Stimulated activated CD8-positive, alpha-beta memory T cell treated with anti-CD3 and anti-CD28 coated beads, Interleukin-2, amount 100 ng/mL, for 48 hours (primary cell): ENCODE measurements at places on chromosomes 4 and X.

DNA sequence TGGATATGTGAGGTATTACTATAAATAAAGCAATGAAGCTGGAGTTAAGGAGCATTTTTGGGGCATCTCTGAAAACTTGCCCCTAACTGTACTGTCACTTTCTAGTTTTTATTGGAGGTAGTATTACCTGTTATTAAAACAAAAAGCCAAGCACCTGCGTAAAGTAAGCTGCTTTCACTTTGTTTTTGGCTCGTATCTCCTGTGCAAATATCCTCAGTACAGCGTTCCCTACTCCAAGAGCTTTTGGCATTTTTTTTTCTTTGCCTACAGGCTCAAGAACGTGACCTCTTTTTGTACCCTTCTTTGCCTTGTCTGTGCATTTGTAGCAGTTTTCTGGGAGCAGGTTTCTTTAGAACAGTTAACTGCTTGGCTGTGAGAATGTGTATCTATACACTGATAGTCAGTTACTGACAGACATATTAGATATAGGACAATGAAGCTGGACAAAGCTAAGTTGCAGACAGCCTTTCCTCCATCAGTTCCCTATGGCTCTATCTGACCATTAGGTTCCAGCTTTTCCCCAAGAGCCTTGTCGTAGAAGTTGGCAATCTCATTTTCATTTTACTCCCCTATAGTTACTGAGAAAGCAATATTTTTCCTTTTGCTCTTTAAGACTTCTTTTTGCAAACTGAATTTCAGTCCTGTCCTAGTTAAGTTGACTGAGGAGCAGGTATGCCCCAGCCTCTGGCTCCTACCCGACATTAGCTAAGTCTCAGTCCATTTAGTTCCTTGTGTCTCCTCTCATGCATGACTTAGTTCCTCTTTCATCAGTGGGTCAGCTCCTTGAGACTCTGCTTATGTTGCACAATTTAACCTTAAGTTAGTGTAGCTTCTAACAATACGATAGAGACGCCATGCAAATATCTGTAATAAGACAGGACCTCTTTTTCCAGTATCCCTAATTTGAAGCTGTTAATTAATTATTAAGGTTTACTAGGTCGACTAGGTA lies 71.5 kb upstream of the HPRT1 start:
- no peak for DNase-seq

DNA sequence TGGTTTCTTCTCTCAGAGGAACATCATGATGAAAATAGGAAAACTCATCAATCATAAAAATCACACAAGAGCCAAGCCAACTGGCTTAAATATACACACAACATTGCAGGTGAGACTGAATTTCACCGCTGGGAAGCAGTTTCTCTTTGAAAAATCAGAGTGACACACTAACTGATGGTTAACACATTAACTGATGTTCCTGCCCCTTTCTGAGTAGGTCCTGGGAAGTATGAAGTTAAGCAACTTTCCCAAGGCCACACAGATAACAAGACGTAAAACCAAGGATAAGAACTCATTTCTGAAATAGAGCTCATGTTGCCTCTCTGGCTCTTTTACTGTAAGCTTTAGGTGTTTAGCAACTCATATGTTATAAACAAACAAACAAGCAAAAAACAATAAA lies 813.7 kb upstream of the HS3ST1 start:
- DNase-seq = no peak

DNA sequence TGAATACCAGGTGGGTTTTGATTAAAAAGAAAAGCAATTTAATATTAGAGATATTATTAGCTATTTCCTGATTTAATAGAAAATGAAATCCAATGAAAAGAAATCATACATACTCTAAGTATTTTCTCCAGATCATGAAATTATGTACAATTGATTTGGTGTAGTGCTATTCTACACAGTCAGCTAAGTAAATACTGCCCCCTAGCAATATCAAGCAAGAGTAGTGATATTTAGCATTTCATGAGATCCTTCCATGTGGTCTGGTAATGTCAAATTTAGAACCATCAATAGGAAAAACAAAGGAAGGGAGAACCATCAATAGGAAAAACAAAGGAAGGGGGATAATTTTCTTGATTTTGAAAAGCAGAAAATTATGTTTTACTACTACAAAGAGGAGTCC lies 114.6 kb downstream of the TBCK start:
- DNase-seq = no peak

DNA sequence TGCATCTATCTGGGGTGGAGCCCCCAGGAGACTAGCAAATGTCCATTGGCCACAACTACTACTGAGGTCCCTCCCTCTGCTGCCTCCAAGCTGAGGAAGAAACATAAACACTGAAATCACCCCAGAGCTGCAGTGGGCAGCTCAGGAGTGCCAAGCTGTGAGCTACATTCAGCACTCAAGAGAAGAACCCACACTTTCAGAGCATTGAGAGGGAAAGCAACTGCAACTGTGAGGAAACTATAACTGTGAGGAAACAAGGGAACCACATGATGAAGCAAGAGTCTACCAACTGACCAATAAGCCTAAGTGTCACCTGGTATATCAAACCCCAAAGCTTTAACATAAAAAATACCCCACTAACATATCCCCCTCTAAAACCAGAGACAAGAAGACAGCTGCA lies 373.5 kb upstream of the TACR3 start:
- DNase-seq = no peak

DNA sequence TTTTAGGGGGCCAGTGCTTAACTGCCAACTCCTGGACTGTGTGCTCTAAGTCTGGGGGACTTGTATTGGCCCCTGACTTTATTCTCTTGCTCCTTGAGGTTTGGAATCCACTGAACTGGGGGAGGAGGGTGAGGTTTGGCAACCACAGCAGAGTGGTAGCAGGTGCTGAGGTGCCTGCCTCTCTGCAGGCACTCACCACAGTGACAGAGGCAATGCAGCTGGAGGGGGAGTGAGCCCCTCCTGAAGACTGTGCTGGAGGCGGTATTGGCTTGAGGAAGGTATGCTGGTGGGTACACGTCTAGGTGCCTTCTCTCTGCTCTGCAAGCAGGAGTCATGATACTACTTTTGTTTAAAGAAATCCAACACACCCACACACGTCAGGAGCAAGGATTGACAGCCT lies 24.6 kb downstream of the CFAP299 start:
- DNase-seq = no peak

DNA sequence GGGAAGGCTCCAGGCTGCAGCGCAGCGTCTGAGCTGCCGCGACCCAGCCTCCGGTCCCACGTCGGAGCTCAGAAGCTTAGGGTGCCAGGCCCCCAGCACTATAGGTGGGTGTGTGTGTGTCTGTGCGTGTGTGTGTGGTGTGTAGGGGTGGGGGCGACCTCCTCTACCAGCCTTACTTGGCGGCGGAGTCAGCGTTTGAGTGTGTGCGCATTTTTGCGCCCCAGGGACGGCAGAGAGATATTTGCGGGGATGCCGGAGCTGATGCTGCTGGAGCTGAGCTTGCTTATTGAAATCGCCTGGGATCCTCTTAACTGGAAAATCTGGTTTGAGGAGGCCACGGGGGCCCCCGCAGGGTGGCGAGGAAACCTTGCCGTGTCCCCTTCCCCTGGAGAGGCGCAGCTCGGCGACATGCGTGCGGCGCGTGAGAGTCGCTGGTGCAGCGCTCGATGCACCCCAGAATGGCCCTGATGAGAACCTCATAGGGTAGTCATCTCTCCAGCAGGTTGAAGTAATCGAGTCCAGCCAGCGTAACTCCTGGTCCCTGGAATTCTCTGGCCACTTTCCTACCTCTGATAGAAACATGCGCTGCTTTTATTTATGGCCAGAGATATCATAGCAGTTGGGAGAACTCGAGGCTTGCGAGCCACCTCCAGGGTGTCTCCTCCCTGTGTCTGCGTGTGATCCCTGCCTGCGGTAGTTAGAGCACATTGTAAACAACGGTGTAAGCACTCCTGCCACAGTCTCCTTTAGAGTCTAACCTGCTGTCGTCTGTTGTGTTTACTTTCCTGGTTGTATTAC lies 2.7 kb downstream of the ADGRL3 start:
- DNase-seq = no peak

- DNase-seq = no peak
Observed at GRCh38 chrX:154991476-154991875, 31.0 kb downstream of the F8 start.

DNA sequence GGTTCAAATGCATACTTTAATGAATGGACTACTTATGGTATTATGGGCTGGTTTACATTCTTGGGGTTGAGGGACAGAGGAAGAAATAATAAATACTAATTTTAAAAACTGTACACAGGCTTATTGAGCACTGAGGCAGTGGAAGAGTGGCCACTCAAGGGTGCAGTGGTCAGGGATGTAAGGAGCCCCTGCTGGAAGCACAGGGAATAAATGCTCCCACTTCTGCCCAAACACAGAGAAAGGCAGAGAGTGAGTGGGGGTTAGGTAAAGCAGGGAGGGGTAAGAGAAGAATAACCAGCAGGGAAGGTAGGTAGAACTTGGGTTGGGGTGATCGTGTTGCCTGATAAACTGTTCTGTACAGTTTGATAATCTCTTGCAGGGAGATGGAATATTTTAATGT lies 60.0 kb downstream of the GAB1 start:
- no peak for DNase-seq

DNA sequence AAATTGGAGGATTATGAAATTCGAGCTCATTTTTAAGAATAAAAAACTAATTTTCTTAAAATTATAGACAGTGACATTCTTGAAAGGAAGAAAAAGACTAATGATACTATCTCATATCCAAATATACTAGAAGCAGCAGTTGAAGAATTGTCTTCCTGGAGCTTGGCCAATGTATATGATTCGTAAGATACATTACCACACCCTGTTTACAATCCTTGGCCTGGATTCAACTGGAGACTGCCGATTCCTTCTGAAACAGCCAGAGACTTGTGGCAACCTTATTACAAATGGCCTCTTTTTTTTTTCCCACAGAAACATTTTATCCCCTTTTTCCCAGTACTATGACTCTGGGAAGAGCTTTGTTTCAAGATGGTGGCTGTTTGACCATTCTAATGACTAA lies 571.2 kb upstream of the FAT1 start:
- no peak for DNase-seq

GRCh38 chr4:168634276-168634802 lies 137.5 kb downstream of the PALLD start:
- no peak for DNase-seq

DNA sequence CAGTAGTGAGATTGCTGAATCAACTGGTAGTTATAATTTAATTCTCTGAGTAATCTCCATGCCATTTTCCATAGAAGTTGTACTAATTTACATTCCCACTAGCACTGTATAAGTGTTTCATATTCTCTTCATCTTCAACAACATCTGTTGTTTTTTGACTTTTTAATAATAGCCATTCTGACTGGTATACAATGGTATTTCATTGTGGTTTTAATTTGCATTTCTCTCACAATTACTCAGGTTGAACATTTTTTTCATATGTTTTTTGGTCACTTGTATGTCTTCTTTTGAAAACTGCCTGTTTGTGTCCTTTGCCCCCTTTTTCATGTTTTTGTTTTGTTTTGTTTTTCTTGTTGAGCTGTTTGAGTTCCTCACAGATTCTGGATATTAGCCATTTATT lies 880.2 kb downstream of the RAPGEF2 start:
- no peak for DNase-seq

DNA sequence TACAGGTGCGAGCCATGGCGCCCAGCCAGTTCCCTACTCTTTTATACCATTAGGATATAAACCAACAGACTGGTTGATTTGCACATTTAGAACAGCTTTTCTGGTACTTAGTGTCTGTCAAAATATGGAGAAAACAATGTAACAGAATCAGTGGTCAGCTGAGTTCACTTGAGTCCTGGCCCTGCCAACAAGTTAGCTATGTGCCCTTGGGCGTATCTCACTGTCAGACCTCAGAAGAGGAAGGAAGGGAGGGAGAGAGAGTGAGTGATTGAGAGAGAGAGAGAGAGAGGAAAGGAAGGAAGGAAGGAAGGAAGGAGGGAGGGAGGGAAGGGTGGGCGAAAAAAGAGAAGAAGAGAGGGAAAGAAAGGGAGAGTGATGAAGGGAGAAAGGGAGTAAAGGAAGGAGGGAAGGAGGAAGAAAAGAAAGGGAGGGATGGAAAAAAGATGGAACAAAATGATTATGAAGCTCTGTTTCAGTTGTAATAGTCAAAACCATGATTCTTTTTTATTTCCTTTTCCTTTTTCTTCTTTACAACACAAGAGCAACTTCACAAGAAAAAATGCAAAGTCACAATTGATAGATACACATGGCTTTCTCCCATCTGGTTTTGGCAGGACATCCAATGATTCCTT lies 55.7 kb upstream of the PDGFRA start:
- no peak for DNase-seq

- no peak for DNase-seq
Observed at GRCh38 chr4:10640561-10641201, 43.9 kb downstream of the CLNK start.

GRCh38 chr4:62006108-62006507 lies 806.0 kb downstream of the ADGRL3 start:
- no peak for DNase-seq

DNA sequence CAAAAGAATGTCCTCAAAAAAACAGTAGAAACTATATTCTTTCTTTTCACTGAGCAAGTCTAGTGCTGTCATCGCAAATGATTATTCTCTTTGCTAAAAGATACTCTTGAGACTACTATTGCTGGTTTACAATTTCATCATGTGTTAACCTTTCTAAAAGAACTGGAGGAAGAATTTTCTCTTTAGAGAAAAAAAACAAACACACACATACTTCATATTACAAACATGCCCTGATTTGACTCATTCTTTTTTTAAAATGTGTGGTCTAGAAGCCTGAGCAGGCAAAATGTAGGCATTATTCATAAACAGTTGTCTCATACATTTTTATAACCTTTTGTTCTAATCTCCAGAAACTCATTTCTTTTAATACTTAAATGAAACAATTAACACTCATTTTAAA lies 60.6 kb upstream of the FAT4 start:
- no peak for DNase-seq

GRCh38 chr4:6886886-6887285 lies 22.7 kb upstream of the TBC1D14 start:
- DNase-seq = no peak

GRCh38 chr4:52103319-52103718 lies 52.2 kb downstream of the SPATA18 start:
- DNase-seq = no peak

DNA sequence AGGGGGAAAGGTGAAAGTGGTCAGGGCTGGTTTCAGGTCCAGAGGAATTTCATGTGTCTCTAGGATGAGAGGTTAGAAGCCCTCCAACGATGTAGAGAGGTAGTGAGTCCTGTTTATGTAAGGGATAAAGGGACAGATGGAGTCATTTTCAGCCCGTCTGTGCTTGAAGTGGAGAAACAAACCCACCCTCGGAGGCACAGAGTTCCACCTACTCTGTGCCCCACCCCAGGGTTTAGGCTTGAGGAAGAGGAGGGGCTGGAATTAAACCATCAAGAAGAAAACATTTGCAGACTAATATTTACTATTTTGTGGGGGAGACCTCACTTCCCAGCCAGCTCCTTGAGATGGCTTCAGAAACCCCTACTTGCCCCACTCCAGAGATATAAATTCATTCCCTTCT lies 868 bp upstream of the GNL3L start:
- DNase-seq = no peak

- DNase-seq = no peak
Observed at GRCh38 chr4:38914854-38915253, 47.2 kb downstream of the FAM114A1 start.
